ENCODE measurements at places on chromosomes 3 and 15. TPM values are rescaled to one million over a fixed set of nuclear protein-coding genes. Genes with fewer than 3 reads are reported as not detected.

DNA sequence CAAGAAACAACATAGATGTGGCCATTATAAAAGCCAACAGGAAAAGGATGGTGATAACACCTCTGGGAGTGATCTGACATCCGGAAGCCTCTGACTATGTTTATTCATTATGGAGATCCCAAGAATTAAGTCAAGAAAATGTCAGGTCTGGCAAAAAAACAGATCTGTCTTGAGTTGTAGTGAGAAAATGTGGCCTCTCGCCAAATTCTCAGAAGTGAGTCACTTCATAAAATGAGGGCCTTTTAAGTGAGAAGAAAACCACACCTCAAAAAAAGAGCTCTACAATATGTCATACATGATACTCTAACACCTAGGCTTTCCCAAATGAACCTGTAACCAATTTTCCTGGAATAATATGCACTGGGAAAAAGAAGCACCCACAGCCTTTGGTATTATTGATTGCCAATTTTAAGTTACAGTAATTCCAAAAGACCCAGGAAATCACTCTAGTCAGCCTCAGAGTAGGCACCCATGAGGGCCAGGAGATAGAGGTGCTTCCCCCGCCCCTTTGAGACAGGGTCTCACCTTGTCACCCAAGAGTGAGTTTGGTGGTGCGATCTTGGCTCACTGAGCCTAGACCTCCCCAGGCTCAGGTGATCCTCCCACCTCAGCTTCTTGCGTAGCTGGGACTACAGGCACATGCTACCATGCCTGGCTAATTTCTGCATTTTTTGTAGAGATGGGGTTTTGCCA, 38.0 kb downstream of the CCR3 start:
- no peak for DNase-seq

- no peak for DNase-seq
Measured at GRCh38 chr3:6047016-6047415, 813.9 kb upstream of the GRM7 start.

GRCh38 chr3:196624067-196624790, 15.3 kb upstream of the NRROS start:
- no peak for DNase-seq

DNA sequence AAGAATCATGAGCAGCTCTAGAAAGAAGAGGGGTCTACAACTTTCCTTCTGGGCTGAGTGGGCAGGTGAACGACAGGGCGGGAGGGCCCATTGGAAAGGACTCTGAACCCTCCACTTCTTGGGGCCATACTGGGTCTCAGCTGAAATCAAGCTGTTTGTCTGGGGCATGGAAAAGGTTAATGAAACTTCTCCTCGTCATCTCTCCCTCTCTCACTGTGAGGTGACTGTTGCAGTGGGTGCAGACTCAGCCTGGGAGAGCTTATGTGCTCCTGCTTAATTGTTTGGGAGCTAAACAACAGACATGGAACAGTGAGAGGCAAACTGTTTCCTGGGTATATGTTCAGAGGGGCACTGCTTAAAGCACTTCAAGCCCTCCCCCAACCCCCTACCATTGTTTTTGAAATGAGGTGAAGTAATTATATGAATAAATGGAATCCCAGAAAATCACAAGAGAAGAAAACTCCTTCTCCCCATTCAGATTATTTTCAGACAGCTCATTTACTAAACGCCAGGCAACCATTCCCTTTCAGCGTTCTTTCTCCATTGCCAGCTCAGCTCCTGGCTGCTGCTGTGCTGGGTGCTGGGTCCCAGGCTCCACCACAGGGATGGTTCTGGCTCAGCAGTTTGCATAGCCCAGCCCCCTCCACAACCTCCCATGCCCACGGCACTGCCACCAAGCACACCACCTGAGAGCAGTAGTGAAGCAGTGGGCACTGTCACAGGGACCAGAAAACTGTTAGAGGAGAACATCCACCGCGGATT, 444.9 kb upstream of the TBL1XR1 start:
- no peak for DNase-seq

GRCh38 chr15:57761562-57761961, 55.0 kb downstream of the POLR2M start:
- no peak for DNase-seq

DNA sequence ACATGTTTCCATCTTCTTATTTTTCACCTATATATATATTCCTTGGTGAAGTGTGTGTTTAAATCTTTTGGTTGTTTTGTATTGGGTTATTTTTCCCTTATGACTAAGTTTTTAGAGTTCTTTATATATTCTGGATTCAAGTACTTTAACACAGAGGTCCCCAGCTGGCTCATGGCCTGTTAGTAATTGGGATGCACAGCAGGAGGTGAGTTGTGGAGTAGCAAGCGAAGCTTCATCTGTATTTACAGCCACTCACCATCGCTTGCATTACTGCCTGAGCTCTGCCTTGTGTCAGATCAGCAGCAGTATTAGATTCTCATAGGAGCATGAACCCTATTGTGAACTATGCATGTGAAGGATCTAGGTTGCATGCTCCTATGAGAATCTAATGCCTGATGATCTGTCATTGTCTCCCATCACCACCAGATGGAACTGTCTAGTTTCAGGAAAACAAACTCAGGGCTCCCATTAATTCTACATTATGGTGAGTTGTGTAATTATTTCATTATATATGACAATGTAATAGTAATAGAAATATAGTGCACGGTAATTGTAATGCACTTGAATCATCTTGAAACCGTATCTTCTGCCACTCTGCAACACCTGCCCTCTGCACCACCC, 151.6 kb downstream of the RSRC1 start:
- DNase-seq, result no peak

DNA sequence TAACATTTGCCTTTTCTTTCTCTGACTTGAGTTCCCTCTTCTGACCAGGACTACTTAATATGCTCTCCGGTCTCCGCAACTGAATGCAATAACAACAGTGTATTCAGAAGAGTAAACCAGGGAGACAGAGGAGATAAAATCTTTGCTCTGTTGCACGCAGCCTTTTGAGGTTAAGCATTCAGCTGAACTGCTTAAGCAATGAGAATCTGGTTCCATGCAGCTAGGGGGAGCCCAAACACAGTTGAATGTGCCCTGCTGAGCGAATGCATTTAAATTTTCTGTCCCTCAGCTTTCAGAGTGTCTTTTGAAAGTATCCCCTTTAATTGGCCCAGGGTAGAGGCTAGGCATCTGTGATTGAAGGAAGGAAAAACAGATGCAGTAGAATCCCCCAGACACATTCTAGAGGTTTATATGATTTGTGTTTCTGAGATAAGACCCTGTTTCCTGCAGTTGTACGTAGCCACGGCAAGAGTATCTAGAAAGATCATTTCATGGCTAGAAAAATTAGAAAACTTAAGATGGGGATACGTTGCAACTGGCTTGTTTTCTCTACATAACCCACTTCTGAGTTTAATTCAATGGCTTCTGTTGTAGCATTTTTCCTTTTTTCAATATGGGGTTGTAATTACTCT, 309.6 kb downstream of the TUSC7 start:
- DNase-seq, result peak; percentile 80

GRCh38 chr15:74525945-74526344, 15.1 kb upstream of the ARID3B start:
- no peak for DNase-seq

- DNase-seq, result peak; percentile 64
Measured at GRCh38 chr3:139020868-139021234, at the start of gene PRR23B. TSS of gene PRR23B (minus strand) at chr3:139020926. CDS start at chr3:139020661, 265 bp downstream.

DNA sequence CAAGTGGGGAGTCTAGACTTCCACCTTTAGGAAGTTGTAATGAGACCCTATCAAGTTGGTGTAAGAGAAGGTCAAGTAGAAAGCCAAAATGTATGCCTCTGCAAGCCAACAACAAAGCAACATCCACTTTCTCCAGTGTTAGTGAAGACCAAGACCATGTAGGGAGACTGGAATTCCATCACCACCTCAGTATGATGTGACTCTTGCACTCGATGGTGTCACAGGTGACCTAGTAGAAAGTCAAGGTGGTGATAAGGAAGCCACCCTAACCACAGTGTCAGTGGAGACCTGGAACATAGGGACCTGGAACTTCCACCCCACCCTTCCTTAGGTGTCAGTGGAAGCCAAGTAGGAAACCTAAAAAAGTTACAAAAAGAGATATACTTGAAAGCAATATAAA, 278.1 kb upstream of the KCNMB2 start:
- DNase-seq, result no peak

- peak; percentile 83 for DNase-seq
Measured at GRCh38 chr15:61835496-61836106, 224.6 kb downstream of the VPS13C start.

- DNase-seq, result no peak
Measured at GRCh38 chr15:58352026-58352929, 79.5 kb upstream of the LIPC start.

GRCh38 chr3:98343647-98344507, 9.8 kb upstream of the OR5K4 start:
- peak; percentile 83 for DNase-seq

DNA sequence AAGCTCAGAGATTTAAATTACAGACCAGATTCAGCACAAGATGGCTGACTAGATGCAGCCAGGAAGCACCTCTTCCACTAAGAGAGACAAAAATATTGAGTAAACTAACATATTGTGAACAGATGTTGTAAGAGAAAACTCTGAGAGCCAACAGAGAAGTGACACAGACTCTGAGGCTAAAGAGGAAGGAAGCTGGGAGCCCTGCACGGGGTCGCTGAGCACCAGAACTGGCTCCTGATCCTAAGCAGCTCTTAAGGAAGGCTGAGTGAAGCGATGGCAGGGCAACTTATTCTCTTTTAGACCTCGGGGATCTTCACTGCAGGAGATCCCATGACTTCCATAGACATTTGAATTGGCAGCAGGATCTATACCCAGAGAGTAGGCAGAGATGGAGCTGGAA, 578.0 kb upstream of the GRM7 start:
- DNase-seq, result no peak

GRCh38 chr3:37961622-37962431, 28.8 kb upstream of the VILL start:
- DNase-seq, result no peak

GRCh38 chr15:70025413-70026296, 72.1 kb downstream of the TLE3 start:
- DNase-seq, result peak; percentile 28

GRCh38 chr3:44179246-44179645, 62.4 kb upstream of the TOPAZ1 start:
- no peak for DNase-seq

GRCh38 chr15:68417051-68417450, 14.9 kb downstream of the ITGA11 start:
- peak; percentile 2 for DNase-seq

DNA sequence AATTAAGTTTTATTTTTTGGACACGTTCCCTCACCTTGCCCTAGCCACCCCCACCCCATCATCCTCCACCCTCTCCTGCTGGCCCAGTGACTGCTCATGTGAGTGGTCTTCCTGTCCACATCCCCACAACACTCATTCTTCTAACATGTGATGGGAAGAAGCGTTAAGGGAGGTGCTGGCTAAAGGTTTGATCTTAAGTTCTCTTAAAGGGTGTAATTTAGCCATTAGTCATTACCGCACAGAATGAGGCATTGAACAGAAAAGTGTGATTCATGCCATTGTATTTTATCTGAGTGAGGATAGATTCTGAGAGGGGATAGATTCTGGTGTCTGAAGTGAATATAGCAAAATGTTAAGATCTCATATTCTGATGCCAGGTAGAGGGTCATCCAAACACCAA, 272.9 kb upstream of the TPM1 start:
- no peak for DNase-seq

DNA sequence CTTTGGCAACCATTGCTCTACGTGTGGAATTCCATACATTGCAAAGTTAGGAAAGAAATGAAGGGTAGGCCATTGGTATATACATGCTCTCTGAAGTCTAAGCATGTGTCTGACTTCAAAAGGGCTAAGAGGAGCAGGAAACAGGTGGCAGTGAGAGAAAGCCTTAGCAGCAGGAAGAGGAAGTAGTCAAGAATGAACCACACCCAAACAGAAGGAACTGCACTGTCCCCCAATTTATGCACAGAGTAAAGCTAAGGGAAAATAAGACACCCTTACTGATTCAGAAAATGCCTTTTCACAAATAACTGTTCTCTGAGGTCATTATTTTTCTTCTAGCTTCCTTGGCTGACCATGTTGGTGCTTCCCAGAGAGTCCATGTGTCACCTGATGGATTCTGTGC, 575.4 kb downstream of the NTRK3 start:
- no peak for DNase-seq

DNA sequence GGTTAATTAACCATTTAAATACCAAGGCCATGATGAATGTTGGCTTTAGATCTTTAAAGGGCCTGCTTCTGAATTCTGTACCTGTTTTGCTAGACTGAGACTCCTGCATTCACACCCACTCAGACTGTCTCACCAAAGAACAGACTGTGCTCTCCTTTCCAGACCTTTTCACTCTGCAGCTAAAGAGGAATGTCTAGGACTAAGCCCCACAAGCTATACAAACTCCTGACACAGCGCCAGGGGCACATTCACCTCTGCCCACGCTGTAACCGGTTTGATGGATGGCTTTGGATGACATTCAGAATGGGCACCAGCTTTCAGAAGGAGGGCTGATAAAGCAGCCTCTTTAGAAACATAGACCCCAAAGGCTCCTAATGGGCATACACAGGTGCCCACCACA, 200.1 kb downstream of the KCNMB2 start:
- DNase-seq, result no peak

- DNase-seq, result no peak
Measured at GRCh38 chr15:66454143-66454542, 43.4 kb downstream of the SNAPC5 start.

DNA sequence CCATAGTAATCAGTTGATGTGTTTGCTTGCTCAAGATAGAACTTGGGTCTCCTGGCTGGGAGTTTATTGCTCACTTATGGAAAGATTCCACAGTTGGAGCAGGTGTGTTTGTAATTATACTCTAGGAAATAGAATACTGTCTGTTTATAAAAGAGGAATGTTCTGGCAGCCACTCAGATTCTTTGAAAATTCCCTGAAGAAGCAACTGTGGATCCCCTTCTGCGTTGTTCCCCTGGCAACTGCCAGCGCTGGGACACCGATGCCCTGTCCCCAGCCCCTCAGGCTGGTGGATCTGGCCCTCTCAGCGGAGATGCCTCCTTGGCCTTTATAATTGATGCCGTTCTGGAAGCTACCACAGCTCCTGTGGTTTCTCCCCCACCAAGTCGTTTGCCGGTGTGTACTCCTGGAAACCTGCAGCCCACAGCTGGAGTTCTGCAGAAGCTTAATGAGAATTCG, 225.9 kb downstream of the ITPR1 start:
- no peak for DNase-seq

GRCh38 chr3:169455472-169455871, 208.0 kb downstream of the MECOM start:
- no peak for DNase-seq

GRCh38 chr3:89180334-89180733, 72.9 kb downstream of the EPHA3 start:
- DNase-seq, result no peak

GRCh38 chr3:32018757-32019564, 37.4 kb downstream of the ZNF860 start:
- no peak for DNase-seq

AADAC gene
- not detected for total RNA-seq

ITIH1 gene
- total RNA-seq, result 3.5 TPM

TMEM207 gene
- total RNA-seq, result 0.19 TPM

SLC24A1 gene
- 24.3 TPM for total RNA-seq

FMN1 gene
- total RNA-seq, result 53.7 TPM

DNAH12 gene
- total RNA-seq, result 19.6 TPM

IL17RC gene
- total RNA-seq, result 21.0 TPM

RHCG gene
- 1.4 TPM for total RNA-seq

IL20RB gene
- 2.0 TPM for total RNA-seq

SRP14 gene
- 277 TPM for total RNA-seq

Data from testis (tissue), 5 donors.